ENCODE measurements at places on chromosomes 16 and 17.

DNA sequence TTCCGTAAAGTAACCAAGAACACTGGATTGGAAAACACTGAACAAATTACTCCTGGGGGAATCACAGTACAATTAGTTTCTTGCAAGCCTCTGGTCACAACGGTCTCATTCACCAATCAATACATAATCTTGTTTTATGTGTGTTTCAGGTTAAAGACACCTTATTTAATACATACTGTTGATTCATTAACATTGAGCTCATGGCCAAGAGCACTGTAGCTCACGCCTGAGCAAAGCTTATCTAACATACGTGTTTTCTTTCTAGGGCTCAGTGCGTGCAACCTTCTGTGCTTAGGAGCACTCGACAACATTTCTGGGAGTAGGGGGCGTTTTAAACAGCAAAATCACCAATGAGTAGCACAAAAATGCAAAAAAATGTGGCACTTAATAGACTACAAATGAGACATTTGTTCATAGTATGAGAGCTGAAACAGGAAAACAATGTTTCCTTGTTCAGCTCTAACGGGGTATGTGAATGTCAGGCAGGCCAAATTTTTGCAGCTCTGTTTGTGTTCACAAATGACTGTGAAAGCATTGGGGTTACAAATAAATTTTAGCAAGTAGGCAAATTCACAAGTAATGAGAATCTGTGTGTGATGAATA, 206.2 kb downstream of the CNTNAP4 start:
- no peaks in the 10 kb centered on the region for H3K4me1 ChIP-seq
- no peak overlapping the region for H3K4me3 ChIP-seq
- H3K27ac ChIP-seq: no peak overlapping the region
- no peak for DNase-seq
- H3K36me3 ChIP-seq: no peaks in the 10 kb centered on the region

DNA sequence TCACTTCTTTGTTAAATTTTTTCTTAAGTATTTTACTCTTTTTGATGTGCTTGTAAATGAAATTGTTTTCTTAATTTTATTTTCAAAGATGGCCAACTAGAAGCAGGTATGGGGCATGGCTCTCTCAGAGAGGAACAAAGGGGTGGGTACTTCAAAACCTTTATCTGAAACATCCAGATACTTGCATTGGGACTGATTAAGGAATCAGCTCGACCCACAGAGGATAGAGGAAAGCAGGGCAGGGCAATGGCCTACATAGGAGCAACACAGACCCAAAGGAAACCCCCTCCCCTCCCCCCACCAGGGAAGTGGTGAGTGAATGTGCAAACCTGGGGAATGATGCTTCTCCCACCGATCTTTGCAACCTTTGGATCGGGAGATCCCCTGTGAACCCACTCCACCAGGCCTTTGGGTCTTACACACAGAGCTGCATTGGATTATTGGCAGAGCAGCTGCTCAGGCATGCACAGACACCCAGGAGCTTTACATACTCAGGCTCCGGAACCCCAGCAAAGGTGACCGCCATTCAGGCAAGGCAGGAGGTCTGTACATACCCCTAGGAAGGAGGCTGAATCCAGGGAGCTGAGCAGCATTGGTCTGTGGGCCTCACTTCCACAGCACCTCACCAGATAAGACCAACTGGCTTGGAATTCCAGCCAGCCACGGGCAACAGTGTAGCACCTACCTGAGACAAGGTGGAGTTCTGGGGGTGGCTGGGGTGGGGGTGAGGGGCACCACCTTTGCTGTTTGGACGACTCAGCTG, 3.0 kb upstream of the CCR7 start:
- no peaks in the 10 kb centered on the region for H3K36me3 ChIP-seq
- H3K27me3 ChIP-seq: no peaks in the 10 kb centered on the region
- H3K4me3 ChIP-seq: no peak overlapping the region
- no peaks in the 10 kb centered on the region for H3K4me1 ChIP-seq
- no peak for DNase-seq

DNA sequence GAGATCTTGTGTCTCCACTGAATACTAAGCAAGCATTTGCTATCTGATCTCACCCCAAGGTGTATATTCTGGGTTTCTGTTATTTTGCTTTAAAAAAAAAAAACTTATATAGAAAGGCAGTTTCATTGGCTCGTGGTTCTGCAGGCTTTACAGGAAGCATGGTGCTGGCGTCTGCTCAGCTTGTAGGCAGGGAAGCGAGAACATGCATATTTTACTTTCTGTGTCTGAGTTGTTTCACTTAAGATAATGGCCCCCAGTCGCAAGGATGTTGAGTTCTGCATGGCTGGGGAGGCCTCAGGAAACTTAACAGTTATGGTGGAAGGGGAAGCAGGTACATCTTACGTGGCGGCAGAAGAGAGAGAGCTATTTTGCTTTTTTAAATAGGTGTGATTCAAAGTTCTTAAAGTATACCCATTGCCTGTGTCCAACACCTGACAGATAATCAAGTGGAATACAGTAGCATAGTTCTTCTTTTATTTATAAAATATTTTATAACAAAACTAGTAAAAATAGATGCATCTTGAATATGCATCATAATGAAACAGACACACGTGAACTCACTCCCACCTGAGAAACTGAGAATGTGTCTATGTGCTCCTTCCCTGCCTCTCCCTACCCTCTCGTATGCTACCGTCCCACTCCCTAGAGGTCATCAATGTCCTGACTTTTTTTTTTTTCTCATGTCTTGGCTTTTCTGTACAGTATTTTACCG, 15.4 kb upstream of the ARHGAP17 start:
- peaks cover 5% of the 10 kb centered on the region for H3K4me1 ChIP-seq
- no peaks in the 10 kb centered on the region for H3K27me3 ChIP-seq
- H3K36me3 ChIP-seq: no peaks in the 10 kb centered on the region

DNA sequence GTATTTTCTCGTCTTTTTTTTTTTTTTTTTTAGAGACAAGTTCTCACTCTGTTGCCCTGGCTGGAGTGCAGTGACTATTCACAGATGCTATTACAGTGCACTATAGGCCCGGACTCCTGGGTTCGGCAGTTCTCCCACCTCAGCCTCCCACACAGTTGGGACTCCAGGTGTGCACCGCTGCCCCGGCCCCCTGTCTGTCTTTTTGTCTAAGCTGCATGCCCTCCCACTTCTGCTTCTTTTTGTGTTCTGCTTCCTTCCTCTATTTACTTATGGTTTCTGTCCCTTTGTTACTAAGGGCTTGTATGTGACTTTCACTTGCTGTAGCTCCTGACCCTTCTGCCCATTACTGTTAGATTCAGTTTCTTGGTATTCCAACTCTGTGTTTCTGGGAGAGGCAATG, 20.5 kb downstream of the SLC7A6 start:
- H3K4me3 ChIP-seq: no peak overlapping the region
- no peaks in the 10 kb centered on the region for H3K27me3 ChIP-seq
- peaks cover 5% of the 10 kb centered on the region for H3K36me3 ChIP-seq
- H3K27ac ChIP-seq: peak overlapping the region; percentile 16
- peaks cover 47% of the 10 kb centered on the region for H3K4me1 ChIP-seq

- no peak for DNase-seq
- H3K4me3 ChIP-seq: no peak overlapping the region
- H3K36me3 ChIP-seq: no peaks in the 10 kb centered on the region
- H3K27me3 ChIP-seq: no peaks in the 10 kb centered on the region
These were observed 205.4 kb upstream of the KCNJ16 start for GRCh38 chr17:69869667-69870066.

DNA sequence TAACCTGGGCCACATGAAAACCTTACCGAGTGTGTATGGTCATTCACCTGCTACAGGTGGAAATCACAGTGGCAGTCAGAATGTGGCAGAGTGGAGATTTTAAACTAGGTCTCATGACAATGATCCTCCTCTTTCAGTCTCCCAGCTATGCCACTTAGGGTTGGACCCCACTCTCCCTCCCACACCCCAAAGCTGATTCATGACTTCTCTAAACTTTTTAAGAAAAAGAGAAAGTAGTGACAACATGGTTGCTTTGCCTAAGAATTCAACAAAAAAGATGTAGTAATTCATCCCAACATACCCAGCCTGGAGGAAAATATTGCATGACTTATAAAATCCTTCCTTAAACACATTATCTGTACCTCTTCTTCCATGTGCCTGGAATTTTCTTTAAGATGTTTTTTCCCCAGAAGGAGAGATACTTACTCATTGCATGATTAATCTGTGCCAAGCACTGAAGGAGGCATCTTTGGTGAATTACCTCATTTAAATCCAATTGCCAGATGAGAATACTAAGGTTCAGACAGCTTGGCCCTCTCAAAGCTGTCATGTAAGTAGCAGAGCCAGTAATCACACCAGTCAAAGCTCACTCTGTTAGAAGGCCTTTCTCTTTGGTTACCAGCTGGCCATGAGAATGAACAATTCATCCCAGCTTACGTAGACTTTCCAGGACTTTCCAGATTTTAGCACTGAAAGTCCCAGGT, 119.9 kb downstream of the COPRS start:
- no peaks in the 10 kb centered on the region for H3K36me3 ChIP-seq
- H3K4me1 ChIP-seq: peaks cover 14% of the 10 kb centered on the region
- peak overlapping the region; percentile 65 for H3K27ac ChIP-seq

GRCh38 chr16:50712560-50712898, 19.1 kb downstream of the NOD2 start:
- peaks cover 6% of the 10 kb centered on the region for H3K4me1 ChIP-seq
- no peak overlapping the region for H3K27ac ChIP-seq
- no peaks in the 10 kb centered on the region for H3K36me3 ChIP-seq
- no peak for DNase-seq
- H3K4me3 ChIP-seq: no peak overlapping the region

- no peak overlapping the region for H3K4me3 ChIP-seq
- DNase-seq: no peak
- no peaks in the 10 kb centered on the region for H3K4me1 ChIP-seq
- H3K36me3 ChIP-seq: no peaks in the 10 kb centered on the region
- no peaks in the 10 kb centered on the region for H3K27me3 ChIP-seq
These were observed 10.0 kb downstream of the MAP2K6 start for GRCh38 chr17:69424287-69425041.
